ENCODE measurements at places on chromosomes 1 and 21.

GRCh38 chr1:94783342-94784189 is 36.6 kb upstream of the SLC44A3 start:
- no peak for DNase-seq

GRCh38 chr1:89631816-89632656 is 884 bp upstream of the LRRC8C start:
- no peak for DNase-seq

DNA sequence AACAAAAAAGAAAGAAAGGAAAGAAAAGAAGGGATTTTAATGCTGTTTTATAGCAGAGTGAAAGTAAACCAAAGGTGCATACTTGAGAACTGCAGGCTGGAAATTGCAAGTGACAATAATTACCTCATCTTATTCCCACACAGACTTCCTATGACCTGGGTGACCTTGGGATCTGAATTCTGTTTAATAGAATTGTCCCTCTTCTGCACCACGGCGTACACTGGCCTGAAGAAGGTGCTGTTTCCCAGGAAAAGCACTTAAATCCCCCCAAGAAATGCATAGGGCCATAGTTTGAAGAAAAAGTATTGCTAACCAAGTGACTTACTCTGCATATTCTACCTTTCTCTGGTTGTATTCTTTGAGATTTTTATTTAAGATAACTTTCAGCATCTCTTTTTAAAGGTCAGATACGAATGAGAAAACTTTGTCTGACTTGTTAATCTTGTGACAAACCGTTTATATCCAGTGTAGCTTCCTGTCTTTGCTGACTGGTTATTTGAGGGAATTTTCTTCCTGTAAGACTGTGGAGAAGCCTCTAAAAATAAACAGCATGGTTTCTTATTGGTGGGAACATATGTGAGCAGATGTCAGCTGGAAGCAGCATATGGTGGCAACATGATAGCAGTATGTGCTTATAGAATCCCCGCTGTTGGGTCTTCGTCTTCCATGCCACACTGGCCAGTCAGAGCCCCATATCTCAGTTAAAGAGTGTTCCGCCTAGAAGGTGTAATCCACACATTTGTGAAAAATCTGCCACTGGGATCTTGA is 16.3 kb downstream of the TGFB2 start:
- no peak for DNase-seq

- no peak for DNase-seq
These were observed 2222.6 kb downstream of the MRPL39 start for GRCh38 chr21:23384679-23385078.

DNA sequence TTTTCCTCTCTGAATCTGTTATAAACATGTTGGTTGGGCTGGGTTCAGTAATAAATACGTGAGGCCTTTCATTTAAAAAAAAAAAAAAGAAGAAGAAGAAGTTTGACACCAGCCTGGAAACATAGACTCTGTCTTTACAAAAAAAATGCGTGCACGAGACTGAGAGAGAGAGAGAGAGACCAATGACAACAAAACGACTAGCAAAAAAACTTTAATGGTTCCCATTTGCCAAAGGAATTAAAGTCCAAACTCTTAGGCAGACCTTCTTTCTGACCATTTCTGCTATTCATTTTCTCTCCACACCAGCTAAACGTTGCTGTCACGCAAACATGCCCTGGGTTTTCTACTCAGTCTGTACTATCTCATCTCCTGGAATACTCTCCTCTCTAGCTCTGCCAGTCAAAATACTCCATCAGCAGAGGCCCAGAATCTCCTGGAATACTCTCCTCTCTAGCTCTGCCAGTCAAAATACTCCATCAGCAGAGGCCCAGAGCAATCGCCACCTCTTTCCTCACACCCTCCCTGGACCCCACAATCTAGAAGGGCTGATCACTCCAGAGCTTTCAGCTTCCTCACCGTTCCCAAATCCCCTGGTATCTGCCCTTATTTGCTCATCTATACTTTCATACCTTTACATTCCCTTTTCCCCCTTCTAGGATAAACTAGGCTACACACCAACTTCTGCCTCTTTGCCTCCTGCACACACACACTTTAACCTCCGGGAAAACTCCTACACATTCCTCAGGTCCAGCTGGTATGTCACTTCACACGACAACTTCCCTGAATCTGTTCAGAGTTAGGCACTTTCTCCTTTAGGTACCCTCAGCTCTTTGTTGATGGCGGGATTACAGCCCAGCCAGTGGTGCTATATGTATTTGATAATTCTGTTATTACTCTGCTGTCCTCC is 100.0 kb downstream of the CDC7 start:
- DNase-seq = no peak

- no peak for DNase-seq
These were observed 321.7 kb upstream of the USP25 start for GRCh38 chr21:15408089-15408488.

DNA sequence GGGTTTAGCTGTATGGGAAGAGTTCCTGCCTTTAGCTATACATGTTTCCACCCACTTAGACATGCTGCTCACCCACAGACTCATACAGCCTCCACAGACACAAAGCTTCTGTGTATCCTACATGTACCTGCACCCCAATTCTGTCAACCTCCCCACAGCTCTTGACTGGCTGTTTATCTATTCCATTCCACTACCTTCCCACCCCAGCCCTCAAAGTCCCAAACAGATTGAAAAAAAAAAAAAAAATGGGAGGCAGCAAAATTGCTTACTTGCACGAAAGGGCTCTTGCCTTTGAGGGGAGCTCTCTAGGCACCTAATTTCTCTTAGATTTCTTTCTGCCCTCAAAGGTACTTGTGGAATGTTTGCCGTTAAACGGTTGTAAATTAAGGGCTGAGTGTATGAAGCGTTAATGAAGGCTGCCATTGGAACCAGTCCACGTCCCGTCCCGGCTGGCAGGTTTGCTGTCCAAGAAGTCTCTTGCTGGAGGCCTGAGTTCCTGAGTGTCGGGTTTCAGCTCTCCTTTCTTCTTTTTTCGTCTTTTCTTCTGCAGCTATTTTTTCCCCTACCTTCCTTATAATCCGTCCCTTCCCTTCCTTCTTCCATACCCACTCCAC is 43.6 kb downstream of the PBX1 start:
- no peak for DNase-seq

DNA sequence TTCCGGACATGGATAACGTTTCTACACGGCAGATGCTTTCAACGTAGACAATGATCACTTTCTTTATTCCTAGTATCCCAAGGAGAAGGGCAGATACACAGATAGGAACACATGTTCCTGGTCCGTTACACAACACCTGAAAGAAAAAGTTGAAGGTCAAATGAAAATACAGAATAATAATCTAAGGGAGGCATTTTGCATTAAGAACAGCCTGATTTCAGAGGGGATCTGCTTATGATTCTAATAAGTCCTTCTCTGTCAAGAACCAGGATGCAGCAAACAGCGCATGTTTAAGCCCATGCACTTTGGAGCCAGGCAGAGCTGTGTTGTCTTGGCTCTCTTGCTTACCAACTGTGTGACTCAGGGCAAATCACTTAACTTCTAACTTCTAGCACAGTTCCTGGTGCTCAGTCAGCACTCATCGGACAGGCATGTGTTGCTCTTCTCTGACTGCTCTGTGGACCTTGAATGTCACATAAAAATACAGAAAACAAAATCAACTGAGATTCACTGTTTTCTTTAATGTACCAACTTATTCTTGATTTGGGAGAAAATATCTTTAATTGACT is 56.3 kb upstream of the CNN3 start:
- DNase-seq = no peak

GRCh38 chr21:25176637-25177412 is 430.5 kb downstream of the MRPL39 start:
- DNase-seq = no peak

- no peak for DNase-seq
These were observed 101.7 kb downstream of the SSBP3 start for GRCh38 chr1:54304518-54304917.

All from T-cell (primary cell).